ENCODE measurements at places on chromosomes 16 and 17.

GRCh38 chr17:19409509-19409908 lies 1.5 kb upstream of the RNF112 start:
- DNase-seq: no peak

DNA sequence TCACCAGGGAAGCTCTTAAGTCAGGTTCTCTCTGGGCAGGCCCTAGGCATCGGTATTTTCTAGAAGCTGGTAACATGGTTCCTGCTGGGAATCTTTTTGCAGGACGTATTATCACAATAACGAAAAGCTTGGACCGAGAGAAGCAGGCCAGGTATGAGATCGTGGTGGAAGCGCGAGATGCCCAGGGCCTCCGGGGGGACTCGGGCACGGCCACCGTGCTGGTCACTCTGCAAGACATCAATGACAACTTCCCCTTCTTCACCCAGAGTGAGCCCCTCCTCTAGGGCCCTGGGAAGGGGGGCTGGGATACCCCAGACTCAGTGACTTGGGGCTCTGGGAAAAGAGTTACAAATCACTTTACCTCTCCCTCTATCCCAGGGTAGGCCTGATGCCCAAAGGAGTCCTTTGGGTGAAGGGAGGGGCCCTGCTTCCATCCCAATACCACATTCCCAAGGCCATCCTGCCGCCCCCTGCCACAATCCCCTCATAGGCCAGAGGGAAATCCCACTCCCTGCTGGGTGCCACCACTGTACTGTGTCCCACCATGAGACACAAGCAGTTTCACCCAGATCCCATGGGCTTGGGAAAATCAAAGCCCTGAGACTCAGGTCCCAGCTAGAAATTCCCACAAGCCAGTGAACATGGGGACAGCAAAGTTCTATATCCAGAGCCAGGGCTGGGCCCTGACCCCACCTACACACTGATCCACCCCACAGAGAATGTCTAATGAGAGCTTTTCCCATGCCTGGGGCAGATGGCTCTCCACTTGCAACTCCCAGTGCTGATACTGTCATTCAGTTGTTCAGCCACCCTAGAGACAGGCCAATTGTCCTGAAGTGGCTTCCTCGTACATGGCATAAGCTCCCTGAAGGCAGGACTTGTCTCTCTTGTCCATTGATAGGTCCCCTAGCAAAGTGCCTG lies 23.0 kb downstream of the CDH5 start:
- DNase-seq: no peak

DNA sequence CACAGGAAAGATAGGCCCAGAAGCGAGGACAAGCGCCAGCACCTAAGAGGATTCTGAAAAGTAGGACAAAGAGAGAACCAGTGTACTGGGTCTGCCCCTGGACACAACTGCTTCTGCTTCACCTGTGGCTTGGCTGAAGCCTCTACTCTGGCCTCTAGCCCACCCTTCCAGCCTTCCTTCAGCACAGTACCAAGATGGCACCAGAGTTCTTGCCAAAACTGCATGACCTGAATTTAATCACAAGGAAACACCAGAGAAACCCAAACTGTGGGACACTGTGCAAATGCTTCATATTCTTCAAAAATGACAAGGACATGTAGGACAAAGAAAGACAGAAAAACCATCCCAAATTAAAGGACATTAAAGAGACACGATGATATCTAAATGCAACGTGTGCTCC lies 116.6 kb downstream of the SMG6 start:
- DNase-seq: no peak

GRCh38 chr17:67750067-67750466 lies 32.3 kb downstream of the NOL11 start:
- no peak for DNase-seq

DNA sequence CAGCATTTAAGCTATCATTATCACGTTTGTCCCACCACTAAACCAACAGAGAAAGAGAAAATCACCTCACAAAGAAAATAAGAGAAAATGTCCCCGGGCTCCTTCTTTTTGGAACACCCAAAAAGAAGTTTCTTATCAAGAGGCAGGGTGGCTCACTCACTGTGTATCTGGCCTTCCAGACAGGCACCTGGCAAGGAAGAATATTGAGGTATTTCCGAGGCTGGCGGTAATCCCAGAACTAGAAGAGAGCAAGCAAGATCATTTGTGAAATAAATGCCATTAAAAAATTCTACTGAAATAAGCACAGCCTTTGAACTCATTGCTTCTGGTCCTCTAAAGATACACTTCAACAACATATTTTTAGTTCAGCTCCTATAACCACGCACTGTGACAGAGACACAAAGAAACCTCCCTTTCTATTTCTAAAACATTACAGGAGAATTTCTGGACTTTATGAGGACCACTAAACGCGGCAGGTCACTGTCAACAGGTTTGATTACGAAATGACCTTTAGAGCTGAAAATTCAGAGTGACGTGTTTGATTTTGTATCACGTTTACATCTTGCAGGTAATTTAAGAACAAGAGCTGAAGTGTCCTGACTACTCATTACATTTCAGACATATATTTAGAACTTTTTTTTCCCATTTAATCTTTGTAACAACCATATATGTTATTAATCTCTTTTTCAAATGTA lies 61.0 kb downstream of the WDR59 start:
- DNase-seq: no peak

GRCh38 chr17:71084219-71084618 lies 914.9 kb downstream of the KCNJ2 start:
- DNase-seq: no peak

DNA sequence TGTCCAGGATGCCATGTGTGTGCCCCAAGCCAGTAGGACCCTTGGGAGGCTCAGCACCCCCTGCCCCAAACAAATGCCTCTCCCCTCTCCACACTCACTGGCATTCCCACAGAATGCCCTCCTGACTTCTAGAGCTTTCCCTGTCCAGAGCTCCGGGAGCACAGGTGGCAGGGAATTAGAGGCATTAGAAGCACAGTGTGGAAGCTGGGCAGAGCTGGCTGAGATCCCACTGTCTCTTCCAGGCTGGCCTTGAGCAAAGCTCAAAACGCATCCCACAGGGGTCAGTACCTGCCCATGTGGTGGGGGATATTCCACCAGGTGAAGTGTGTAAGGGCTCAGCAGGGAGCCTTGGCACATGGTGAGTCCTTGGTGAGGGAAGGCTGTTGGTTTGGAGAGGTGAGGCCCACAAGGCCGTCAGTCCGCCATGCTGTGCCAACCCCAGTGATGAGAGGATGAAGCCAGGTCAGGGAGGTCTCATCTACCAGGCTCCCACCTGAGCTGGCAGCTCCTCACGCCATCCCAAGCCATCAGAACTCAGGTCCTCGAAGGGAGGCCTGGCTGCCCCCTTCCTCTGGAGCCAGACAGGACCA lies 18.1 kb downstream of the ENDOV start:
- no peak for DNase-seq

DNA sequence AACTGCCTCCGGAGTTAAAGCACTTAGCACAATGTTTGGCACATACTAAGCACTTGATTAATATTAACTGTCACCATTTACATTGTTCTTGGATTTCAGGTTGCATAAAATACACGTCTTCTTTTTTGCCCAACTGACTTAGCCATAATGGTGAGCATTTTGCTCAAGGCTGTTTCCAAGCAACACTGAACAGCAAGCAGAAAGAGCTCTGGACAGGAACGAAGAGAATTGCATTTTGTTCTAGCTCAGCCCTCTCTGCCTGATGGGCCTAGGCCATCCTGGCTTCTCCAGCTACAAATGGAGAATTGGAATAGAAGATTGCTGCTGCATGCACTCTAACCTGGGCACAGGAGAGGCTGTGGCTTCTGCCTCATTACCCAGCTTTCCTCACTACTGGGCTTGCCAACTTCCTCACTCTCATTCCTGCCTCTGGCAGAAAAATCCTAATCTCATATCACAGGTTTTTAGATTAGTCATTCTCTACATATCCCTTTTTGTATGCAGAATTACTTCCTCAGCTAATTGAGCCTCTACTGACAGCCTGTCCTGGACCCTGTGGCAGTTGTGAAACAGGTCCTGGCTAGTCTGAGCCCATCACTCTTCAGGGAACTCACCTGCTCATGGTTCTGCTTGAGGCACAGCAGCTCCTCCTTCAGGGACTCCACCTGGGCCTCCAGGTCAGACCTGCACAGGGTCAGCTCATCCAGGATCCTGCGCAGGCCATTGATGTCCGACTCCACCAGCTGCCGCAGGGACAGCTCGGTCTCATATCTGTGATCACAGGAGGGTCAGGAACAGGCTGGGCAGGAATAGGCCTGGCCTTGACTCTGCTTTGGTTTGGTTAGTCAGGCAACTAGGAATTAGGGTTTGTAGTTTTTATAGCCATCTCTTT lies 2.5 kb downstream of the KRT33A start:
- DNase-seq: no peak

GRCh38 chr16:84015399-84015798 lies 27.2 kb downstream of the SLC38A8 start:
- DNase-seq: no peak

- DNase-seq: no peak
Measured at GRCh38 chr16:13414154-13414553, 505.8 kb upstream of the ERCC4 start.

GRCh38 chr17:77373299-77374169 lies 232.8 kb downstream of the SEC14L1 start:
- DNase-seq: no peak

DNA sequence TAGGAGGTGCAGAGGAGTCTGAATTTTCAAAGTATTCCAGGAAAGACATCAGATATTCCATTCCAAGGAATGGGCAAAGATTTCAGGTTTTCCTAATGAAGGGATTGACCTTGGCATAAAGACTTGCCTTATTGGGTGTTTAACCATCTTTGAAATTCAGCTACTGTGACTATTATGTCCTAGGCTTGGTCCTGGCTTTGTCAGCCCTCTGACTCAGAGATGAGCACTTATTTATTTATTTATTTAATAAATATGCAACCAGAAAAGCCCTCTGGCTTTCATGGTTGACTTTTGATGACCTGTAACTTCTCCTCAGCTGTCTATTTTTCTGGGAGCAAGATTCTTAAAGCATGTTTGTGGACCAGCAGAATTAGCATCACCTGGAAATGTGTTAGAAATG lies 455.1 kb downstream of the KIF2B start:
- no peak for DNase-seq

GRCh38 chr16:69108905-69109252 lies 3.4 kb downstream of the HAS3 start:
- no peak for DNase-seq

GRCh38 chr16:25012525-25012991 lies 2.6 kb downstream of the ARHGAP17 start:
- no peak for DNase-seq
